HT1080 (cell line): ENCODE measurements at places on chromosomes 7 and 10. TPM values are rescaled to one million over a fixed set of nuclear protein-coding genes. Genes with fewer than 3 reads are reported as not detected.
A peak's percentile ranks its signal among the peaks of the same experiment; 100 is the strongest.

Gene ASB10
- not detected in 2 replicates for total RNA-seq

Gene SPDYE2
- total RNA-seq, result not detected in 2 replicates

Gene ATOH7
- not detected in 2 replicates for total RNA-seq

Gene SFMBT2
- 1.9 and 2.4 TPM in 2 replicates for total RNA-seq

Gene MAGI2
- total RNA-seq, result 0.39 and 0.84 TPM in 2 replicates

Gene BEND7
- total RNA-seq, result 4.0 and 5.7 TPM in 2 replicates

Gene BMPR1A
- 21.1 and 26.0 TPM in 2 replicates for total RNA-seq

Gene CUBN
- 0.90 and 1.3 TPM in 2 replicates for total RNA-seq

Gene MMP21
- not detected in 2 replicates for total RNA-seq

Gene TMEM196
- total RNA-seq, result not detected in 2 replicates

Gene TSPAN33
- 0.08 and 0.20 TPM in 2 replicates for total RNA-seq

Gene COL28A1
- total RNA-seq, result not detected in 2 replicates

Gene GLRX3
- 178 and 182 TPM in 2 replicates for total RNA-seq

Gene FAM241B
- 4.1 and 4.6 TPM in 2 replicates for total RNA-seq

Gene LRMDA
- total RNA-seq, result not detected in 2 replicates

DNA sequence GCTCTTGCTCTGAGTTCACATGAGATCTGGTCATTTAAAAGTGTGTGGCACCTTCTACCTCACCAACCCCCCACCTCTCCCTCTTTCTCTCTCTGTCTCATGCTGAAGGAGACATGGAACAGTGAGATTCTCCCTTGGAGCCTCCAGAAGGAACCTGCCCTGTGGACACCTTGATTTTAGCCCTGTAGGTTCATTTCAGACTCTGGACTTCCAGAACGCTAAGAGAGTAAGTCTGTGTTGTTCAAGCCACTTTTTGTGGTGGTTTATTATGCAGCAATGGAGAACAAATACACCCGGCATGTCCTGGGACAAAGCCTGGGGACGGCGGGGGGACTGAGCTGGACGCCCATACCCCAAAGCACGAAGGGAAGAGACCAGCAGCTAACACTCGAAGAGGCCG, 20.7 kb upstream of the GIMAP8 start:
- DNase-seq, result no peak

DNA sequence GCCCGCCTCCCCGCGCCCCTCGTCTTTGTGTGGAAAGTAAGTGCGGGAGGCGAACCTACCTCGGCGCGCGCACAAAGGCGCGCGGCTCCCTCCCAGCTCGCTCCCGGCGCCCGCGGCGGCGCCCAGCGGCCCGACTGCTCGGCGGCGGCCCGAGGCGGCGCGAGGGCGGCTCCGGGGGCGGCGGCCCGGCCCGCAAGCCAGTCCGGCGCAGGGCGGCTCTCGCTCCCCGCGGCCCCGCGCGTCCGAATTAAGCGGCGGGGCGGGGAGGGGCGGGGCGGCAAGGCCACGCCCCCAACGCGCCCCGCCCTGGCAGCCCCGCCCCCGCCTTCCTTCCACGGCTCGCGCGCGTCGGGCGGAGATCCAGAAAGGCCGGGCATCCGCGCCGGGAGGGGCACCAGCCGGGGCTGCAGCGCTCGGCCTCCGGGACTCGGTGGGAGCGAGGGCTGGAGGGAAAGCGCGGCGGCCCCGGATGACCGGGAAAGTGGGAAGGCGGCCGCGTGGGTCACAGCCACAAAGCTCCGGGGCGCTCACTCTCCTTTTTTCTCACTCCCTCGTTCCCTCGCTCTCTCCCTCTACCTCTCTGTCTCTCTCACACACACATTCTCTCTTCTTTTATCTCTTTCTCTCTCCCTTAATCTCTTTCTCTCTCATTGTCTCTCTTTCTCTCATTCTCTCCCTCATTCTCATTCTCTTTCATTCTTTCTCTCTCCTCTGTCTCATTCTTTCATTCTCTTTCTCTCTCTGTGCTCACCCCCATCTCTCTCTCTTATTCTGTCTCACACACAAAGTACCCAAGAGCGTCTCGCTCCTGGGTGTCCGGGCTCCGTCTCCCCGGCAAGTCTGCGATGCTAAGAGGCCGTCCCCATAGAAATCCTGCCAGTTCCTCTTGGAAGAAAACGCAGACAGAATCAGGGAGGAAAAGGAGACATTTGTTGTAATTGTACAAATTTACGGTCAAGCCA, 170.2 kb downstream of the FAM107B start:
- DNase-seq, result peak; percentile 16

- DNase-seq, result peak; percentile 21
These were observed 61.3 kb downstream of the ABCB4 start for GRCh38 chr7:87413951-87414793.

GRCh38 chr7:48109848-48110663, 21.0 kb downstream of the UPP1 start:
- peak; percentile 43 for DNase-seq

DNA sequence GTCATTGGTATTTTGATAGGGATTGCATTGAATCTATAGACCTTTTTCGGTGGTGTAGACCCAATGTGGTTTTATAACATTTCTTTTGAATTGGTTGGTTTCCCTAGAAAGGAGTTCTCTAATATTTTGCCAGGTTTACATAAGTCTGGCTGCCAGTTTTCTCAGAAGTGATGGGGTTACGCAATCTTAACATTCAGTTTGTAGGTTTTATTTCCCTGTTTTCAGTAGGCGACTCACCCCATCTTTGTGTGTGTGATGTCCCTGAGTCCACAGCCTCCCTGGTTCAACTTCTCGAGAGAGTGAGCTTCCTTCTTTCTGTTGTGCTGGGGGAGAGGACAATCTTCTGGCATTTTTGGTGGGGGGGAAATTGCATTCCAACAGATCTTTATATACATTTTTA, 9.6 kb upstream of the KIF5B start:
- DNase-seq, result peak; percentile 43

- no peak for DNase-seq
These were observed 127.4 kb downstream of the ZNF365 start for GRCh38 chr10:62501547-62501946.

DNA sequence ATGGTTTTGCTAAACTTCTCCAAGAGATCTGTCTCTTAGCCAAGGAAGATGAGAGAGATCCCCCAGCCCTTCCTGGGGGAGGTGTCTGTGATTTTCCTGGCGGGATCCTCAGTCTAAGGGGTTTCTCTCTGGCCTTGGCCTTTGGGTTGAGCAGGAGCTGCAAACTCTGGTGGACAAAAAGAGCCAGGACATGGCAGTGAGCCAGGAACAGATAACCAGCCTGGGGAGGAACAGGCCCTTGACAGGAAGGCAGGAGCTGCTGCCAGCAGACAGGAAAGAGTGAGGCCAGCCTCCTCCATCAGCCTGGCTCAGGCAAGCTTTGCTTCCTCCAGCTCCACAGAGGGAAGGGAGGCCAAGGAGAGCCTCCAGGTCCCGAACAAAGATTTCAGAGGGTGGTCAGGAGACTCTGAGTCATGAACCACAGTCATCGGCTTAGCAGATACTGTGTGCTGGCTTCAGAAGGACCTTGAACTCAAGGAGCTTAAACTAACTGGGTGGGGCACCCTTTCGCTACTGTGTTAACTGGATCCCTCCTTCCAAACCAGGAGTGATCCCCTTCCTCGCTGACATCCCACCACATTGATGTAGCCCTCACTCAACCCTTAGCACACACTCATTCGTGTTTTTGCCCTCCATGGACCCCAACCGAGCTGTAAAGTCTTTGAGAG, 34.7 kb downstream of the DDIT4 start:
- DNase-seq, result peak; percentile 92

DNA sequence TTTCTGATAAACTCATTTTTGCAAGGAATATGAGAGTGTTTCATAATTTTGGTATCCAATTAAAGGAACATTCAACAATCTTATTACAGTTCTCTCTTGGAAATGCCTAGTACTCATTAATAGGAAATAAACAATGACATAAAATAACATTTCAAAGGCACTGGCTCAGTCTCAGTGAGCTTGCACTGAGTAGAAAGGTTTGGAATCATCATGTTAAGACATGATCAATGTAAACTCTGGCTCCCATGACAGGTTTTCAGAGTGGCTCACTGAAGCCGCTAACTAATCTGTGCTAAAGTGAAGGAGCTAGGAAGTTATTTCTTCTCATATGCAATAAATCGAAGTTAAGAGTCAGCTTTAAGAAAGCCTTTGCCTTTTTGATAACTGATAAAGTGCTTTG, 203.3 kb upstream of the HGF start:
- DNase-seq, result no peak

DNA sequence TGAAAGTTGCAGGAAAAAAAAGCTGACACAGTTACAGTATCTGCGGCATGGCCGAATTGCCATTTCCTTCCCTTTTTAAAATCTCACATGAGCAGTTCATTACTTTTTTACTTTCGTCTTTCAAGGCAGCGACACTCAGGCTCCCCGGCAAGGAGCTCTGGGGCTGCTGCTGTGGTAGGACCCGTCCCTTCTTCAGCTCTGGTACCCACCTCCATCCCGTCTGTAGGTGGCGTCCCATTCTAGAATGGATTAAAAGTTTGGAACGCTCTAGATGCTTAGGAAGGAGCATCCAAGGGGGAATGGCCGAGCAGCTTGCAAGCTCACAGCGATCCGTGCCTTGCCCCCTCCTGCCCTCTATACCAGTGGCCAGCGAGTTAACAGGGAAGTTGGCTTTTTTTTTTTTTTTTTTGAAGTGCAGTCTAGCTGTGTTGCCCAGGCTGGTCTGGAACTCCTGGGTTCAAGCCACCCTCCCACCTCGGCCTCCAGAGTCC, 22.8 kb upstream of the TTYH3 start:
- DNase-seq, result peak; percentile 16

DNA sequence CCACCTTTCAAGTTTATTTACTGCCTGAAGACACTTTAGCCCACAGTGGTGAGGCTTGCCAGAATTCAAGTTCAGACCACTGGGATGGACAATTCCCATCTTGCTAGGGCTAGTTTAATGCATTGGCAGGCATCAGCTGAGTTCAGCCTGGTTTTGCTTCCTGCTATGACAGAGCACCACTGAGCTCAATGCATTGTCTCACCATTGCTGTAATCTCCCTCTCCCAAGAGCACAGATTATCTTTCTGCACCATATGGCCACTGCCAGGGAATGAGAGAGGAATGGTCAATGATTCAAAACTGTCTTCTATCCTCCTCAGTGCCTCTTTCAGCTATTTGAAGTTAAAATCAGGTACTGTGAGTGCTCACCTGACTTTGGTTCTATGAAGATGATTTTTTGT, 160.8 kb downstream of the XPNPEP1 start:
- no peak for DNase-seq

GRCh38 chr10:127921075-127921752, 14.3 kb downstream of the PTPRE start:
- DNase-seq, result no peak

DNA sequence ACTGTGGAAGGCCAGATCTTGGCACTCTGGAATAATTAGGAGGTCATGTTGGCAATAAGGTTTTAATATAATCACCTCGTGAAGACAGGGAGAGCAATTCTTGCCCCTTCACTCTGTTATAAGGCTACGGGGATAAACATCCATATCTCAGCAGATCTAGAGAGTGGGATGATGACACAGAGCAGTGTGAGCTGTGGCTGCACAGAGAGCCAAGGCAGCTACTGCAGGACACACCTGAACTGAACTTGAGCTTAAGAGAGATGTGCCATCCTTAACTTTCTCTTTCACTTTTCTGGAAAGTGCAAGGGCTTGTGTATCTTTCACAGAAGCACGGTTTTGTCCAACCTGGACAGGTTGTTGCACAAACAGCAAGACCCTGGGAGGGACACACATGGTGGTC, 174.7 kb downstream of the GATA3 start:
- DNase-seq, result no peak

DNA sequence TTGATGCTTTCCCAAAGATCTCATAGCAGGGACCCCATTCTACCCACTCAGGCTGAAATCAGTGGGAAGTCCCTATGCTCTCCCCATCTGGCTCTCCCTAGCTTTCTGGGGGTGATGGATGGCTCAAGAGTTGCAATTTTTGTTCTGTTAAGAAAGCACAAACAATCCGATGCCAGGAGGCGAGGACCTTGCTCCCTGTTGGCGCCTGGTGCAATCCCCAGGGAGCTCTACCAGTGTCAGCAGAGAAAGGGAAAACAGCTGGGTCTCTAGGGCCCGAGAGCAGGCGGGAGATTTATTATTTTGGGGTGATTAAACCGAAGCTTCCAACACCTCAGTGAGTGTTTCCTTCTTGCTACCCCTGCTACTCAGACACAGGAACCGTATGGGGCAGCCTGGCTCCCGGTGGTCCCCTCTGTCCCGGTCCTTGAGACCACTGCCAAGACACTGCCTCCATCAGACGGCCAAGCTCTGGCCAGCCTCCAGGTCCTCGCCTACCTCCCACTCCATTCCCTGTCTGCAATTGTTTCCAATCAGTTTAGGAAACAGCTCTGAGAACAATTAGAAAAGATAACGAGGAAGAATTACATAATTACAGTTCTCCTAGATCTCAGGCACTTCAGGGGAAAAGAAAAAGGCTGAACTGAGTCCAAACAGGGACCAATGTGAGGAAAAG, 147.9 kb downstream of the PLXNA4 start:
- no peak for DNase-seq

GRCh38 chr10:69965919-69966662, 86.6 kb upstream of the MACROH2A2 start:
- peak; percentile 32 for DNase-seq

GRCh38 chr7:104895522-104896236, 118.3 kb upstream of the KMT2E start:
- no peak for DNase-seq

DNA sequence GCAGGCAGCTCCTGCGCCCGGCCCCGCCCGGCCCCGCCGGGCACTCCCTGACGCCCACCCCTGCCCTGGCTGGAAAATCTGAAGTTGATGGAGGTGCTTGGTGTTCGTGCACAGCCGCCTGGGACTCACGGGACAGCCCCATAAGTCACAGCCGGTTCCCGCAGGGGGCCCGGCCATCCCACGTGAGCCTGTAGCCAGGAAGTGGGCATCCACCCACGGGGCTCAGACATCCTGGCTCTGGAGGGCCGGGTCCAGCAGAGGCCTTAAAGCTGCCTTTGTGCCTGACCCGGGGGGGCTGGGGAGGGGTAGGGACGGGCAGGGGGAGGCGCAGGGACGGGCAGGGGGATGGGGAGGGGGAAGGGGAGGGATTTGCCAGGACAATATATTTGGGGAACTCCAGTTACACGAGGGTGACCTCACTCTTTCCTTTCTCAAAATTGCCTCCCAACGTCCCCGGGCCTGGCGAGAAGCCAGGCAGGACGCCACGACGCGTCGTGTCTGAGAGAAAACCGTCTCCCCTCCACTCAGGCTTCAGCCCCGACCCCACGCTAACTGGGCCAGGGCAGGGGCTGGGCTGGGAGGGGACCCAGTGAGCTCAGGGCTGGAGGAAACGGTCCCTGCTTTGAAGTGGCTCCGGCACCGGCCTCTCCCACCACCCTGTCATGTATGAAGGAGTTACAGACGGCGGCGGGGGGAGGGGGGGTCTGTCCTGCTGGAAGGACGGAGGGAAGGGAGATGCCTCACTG, 82.1 kb upstream of the PDGFA start:
- DNase-seq, result no peak
